ENCODE measurements at places on chromosomes 5 and 9.

GRCh38 chr9:18485714-18486113, 11.8 kb downstream of the ADAMTSL1 start:
- no peak for DNase-seq

- peak; percentile 10 for DNase-seq
Observed at GRCh38 chr9:70672161-70672649, 257.7 kb upstream of the KLF9 start.

GRCh38 chr5:67105270-67105669, 91.3 kb downstream of the CD180 start:
- DNase-seq: no peak

DNA sequence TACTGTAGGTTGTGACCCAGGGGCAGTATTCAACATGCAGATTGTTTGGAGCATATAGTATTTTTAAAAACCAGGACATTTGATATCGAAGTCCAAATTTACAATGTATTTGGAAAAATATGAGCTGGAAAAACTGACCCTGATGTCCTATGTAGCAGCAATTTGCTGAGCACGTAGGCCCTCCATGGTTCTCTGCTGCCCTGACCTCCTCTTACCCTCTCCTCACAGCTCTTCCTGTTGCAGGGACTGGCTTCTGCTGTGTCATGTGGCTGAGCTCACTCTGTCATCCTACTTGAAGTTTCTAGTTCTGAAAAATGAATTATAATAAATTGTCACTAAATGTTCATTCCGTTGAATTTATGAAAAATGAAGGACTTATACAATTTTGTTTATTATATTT, 4.1 kb upstream of the ASPN start:
- no peak for DNase-seq

DNA sequence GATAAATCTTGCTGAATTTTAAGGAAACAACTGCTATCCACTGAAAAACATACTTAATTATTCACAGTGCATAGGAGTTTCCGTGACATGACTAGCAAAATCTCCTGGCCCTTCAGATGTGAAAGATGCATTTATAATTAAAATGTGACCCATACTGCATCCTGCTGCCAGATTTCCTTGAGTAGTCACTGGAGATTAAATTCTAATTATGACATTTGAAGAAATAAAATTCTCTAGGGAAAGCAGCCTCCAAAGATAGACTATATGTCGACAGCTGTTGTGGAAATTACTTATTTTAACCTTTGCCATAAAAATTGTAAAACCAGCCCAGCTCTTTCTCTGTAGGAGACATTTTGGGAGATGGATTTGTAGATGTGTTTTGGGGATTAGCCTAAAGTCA, 193.6 kb upstream of the SMC2 start:
- DNase-seq: peak; percentile 5

- no peak for DNase-seq
Observed at GRCh38 chr9:15965246-15965745, 412.5 kb downstream of the CCDC171 start.

DNA sequence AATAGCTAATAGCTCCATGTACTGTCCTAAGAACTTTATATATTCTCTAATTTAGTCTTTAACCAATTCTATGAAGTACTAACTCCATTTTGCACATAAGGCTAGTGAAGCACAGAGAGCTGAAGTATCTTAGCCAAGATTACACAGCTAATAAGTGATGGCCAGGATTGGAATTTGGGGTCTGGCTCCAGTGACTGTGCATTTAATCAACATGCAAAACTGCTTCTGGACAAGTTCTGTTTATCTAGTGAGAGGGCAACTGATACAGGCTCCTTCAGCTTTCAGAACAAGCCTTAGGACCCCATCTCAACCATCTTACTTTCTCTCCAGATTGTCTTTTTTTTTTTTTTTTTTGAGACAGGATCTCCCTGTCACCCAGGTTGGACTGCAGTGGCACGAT, 21.3 kb downstream of the SLC25A25 start:
- no peak for DNase-seq

GRCh38 chr5:98464737-98465330, 308.6 kb upstream of the RGMB start:
- DNase-seq: no peak

DNA sequence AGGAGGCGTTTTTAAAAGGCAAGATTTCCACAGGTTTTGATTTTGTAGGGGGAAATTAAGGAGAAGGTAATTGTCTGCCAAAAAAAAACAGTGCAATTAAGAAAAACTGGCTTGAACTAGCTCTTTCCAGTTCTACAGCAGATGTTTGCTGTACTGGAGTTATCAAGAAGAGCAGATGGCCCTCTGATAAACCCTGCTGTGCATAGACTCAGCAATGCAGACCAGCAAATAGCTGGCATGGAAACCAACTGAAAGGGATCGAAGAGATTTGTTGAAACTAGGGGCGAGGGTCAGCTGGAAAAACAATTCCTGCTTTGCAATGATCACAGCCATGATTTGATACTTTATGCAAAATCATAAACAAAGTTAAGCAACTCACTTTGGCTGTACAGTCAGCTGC, 17.8 kb upstream of the BHMT start:
- no peak for DNase-seq

GRCh38 chr5:12854386-12854785, 950.1 kb upstream of the CTNND2 start:
- DNase-seq: no peak

DNA sequence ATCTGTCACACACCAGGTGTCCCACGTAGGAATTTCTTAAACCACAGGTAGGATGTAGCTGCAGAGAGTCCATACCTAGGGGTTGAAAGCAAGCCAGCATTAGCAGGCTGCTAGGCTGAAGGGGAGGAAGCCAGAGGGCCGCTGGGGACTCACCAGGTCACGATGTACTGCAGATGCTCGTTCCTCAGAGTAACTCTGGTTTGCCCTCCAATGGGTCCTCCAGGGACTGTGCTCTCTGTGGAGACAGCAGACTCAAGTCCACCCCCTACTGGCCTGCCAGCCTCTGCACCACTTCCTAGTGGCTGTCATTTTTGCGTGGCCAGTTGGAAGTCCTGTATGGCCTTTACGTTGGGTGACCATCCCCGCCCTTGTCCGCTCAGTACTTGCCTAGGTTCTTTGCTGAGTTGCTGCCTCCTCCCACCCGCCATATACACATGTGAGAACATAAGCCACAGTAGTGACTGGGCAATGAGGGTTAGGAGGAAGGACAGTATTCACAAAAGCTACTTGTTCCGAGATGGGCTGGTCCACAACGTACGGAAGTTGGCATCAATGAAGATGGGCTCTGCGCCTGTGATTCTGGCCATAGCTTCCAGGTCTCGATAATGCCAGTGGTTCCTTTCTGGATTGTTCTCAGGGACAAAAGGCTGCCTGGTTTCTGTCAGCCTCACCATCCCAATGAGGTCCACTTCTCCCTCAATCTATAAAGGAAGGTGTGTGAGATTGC, 4.1 kb downstream of the RPL7A start:
- DNase-seq: no peak

DNA sequence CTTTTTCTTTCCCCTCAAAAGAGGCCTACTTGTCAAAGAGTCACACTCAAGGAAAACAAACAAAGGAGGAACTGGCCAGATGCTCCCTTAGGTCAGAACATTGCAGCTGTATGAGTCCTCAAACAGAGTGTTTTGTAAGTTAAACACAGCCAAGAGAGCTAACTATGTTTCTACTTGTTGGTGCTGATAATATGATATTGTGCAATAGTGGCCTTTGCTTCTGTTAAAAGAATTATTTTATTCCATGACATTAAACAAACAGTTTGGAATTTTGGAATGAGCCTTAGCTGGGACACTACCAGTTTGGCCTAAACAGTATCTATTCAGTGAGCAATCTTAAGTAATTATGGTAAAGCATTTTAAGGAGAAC, 56.0 kb upstream of the TPD52L3 start:
- peak; percentile 35 for DNase-seq

DNA sequence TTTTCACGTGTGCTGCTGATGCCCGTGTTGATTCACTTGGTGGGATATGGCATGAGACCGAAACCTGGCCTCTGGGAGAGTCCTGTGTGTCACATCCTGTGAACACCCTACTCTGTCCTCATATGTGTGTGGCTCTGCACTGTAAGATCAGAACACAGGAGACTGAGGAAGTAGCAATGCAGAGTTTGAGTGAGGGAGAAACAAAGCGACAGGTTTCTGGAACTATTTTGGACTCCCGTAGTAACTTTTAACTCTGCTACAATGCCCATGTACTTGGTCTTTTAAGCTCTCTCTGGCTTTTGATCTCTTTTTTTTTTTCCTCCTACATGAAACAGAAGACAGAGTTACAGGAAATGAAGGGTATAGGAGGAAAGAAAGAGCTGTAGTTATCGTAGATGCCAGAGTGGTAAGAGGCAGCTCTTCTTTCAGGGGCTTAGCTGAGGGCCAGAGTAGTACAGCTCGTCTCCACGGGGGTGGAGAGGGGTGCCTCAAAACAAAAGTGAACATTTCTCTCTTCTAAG, 26.6 kb downstream of the GRAMD2B start:
- DNase-seq: no peak

DNA sequence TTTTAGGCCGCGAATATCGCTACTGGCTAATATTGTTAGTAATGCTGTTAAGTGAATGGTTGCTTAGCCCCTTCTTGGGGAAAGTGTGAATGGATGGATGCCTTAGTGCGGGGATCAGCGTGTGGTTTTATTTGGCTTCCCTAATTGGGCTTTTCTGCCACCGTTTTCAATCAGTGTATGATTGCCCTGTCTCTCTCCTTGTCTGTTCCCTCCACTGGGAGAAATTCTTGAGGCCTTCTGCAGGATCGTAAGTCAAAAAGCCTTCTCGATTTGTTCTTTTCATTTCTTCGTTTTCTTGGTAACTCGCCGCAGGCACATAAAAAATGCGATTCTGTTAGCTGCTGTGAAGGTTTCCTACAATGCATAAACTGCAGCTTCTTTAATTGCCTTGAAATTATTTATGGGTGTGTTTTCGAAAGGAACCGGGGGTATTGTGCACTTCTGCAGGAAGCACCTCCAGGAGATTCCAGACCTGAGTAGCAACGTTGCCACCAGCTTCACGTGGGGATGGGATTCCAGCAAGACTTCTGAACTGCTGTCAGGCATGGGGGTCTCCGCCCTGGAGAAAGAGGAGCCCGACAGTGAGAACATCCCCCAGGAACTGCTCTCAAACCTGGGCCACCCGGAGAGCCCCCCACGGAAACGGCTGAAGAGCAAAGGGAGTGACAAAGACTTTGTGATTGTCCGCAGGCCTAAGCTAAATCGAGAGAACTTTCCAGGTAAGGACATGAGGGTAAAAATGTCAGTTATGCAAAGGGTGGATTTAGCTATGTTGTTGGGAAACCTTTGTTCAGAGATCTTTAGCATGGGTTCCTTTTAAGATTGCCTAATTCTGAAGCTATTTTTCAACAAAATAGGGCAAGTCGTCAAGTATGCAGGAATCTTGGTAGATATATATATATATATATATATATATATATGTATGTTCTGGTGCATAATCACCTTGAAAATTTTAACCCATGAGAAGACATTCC, 700 bp downstream of the SKP2 start:
- no peak for DNase-seq

DNA sequence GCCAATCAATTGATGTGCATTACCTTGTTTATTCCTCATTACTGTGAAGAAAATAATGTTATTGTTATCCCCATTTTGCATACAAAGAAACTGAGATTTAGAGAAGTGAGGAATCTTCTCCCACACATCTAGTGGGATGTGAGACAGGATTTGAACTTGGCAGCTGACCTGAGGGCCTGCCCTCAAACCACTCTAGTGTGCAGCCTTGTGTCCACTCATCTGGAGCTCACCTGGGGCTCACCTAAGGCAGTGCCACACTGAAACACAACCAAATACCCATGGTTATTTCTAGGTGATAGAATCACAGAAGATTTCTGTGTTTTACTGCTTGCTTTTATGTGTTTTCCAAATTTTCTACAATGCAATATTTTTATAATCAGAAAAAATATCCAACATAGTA, 94.7 kb upstream of the SAP30L start:
- DNase-seq: no peak

- no peak for DNase-seq
Observed at GRCh38 chr9:122236681-122237080, 7.9 kb upstream of the LHX6 start.

DNA sequence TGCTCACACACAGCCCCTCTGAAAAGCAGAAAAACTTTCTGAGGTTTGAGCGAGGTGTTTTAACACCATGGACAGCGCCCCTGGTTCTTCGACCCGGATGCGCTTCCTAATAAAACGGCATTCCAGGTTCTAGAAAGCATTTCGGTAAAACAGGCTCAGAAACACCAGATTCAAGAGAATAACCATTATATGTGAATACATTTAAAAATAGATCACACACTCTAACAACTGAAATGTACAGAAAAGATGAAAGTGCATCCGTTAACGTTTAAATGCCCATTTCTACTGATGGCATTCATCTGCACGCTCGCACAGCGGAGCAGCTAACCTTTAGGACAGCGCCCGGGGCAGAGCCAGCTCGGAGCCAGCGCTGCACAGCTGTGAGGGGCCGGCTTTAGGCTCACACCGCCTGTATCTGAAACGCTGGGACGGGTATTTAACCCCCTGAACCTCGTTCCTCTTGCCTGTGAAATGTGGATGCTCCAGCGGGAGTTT, 26.3 kb upstream of the TENT4A start:
- DNase-seq: peak; percentile 85

DNA sequence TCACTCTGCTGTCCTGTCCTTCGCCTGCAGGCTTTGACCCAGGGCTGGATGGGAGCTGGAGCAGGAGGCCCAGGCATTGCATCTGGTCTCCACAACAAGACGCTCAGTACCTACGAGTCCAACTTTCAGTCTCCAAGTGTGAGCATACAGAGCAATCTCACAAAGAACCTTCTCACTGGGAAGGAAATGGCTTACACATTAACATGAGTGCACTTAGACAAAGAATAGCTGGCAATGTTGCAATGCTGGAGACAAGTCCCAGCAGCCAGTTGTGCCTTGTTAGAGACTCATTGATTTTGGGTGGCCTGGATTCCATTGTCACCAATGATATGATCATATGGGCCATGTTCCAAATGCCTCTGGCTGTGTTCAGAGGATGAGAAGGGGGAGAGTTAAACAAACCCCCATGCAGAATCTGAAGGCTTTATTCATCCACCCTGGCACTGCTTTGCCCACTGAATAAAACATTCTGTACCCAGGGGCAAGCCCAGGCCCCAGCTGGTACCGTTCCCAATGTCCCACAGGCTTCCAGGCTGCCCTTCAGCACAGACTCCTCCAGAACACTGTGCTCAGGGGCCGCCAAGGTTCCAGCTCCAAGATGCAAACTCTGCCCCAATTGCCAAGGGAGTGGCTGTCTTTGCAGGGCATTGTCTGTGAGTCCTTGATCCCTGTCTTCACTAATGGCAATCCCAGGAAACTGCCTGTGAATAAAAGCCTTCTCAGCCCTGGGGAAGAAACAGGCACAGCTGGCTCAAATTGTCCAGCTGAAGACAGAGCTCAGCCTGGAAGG, 185.5 kb downstream of the HSD17B3 start:
- peak; percentile 15 for DNase-seq
